Midbrain (tissue), 1 donor: ENCODE measurements at places on chromosomes 2 and 18.
A peak's percentile ranks its signal among the peaks of the same experiment; 100 is the strongest.

- DNase-seq: no peak
Measured at GRCh38 chr2:171323971-171324528, 109.7 kb downstream of the METTL8 start.

- no peak for DNase-seq
Measured at GRCh38 chr2:196200557-196200956, 29.2 kb upstream of the STK17B start.

DNA sequence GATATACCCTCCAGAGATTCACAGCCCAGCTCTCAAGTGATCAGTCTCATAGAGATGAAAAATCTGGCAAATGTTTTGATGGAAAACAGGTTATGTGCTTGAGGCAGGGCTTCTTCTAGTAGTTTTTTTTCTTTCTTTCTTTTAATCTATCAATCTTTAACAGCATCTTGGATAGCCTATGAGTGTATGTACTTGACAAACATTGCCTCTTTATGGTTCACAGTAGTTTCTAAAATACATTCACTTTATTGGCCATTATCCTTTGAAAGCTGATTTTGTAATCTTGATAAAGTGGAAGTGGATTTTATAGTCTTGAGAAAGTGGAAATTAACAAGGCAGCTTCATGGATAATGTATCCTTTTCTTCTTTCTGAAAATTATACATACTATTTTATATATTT lies 51.4 kb upstream of the IL1R1 start:
- no peak for DNase-seq

DNA sequence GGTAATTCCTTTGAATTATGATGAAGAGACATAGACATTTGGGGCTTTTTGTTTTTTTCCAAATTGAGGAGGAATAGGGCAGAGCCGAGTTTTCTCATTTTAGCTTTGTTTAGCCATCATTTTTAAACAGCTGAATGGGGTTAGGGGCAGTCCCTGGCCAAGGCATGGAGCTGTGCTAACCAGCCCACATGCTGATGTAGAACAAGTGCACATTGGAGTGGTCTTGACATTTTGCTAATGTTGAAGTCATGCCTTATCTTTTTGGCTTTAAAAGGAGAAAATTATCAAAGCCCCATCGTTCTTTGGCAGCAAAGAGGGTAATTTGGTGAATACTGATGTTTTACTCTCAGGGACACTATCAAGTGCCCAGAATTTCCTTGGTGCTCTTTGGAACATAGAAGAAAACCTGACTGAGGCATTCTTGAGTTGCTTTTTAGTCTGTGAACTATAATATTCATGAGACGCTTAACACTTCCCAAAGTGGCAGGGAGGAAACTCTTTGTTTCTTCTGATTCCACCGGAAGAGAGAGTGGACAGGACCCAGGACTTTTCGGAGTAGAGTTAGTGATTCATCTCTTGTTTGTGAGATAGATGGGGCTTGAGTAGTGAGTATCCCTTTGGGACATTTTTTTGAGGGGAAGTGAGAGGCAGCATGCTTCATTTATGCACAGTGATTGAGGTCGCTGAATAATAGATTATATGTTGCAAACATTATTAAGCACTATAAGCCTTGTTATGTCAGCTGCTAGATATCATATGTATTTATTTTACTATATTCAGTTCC lies 45.0 kb downstream of the MTA3 start:
- no peak for DNase-seq

DNA sequence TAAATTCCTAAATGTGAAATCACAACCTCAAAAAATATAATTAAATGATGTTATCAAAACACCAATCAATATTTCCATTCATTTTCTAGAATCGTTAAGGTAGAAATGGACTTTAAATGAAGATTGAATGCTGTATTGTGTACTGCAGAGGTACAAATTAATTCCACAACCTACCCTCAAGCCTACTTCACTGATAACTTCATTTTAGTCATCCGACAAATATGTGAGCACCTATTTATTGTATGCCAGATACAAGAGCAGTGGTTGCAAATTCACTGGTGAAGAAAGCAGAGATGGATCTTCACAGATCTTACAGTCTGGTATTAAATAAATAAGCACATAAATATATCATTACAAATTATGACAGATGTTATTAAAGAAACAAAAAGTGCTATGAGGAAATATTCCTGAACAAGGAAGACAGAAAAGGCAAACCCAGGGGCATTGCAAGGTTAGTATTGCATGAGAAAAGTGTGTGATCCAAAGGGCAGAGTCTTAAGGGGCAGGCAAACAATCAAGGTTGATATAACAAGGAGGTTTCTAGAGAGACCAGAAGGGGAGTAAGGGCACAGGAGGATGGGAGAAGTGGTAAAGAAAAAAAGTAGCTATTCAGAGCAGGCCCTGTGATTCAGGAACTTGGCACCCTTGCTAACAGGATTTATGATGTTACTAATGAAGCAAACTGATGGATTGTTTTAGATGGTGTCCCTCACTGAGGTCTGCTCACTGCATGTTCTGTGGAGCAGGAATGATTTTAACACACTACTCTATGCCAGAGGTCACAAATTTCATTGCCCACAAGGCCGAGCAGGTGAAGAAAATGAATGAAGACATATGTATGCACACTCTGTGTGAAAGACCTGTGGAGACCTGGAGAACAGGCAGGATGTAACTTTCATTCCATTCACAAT lies 128.0 kb upstream of the CCDC150 start:
- no peak for DNase-seq

- DNase-seq: no peak
Measured at GRCh38 chr2:71830497-71831192, 317.0 kb downstream of the CYP26B1 start.

- no peak for DNase-seq
Measured at GRCh38 chr2:196941398-196942078, 15.0 kb upstream of the PGAP1 start.

GRCh38 chr18:6199777-6200176 lies 214.9 kb downstream of the L3MBTL4 start:
- no peak for DNase-seq

DNA sequence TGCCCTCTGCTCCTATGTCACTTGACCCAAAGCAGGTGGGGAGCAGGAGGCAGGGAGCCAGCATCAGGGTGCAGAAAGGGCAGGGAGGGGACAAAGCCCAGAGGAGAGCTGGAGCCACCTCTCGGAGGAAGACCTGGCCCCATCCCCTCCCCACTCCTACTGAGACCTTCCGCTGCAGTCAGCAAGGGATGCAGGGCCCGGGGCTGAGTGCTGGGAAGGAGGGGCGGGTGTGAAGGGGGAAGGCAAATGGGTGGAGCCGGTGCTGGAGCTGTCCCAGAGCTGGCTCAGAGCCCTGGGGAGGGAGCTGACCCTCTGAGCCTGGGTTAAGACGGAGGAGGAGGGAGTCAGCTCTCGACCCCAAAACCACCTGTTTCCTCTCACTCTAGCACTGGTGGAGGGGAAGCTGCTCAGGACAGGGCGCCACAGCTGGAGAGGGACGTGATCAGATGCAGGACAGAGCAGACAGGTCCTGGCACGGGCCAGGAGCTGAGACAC lies 33.8 kb downstream of the HS1BP3 start:
- no peak for DNase-seq

DNA sequence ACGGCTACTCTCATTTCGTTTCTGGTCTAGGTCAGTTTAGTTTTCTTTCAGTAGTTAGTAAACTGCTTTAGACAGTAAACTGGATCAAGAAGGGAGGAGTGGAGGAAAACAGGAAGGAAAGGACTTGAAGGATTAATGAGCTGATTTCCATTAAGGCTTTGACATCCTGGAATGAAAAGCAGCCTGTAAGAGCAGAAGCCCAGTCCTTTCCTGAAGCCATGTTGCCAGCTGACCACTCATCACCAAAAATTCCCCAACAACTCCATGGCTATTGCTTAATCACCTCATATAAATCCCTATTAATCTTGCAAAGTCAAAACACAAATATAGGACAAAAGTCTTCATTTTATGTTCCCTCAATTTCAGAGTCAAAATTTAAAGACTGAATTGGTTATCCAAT lies 113.7 kb upstream of the ZFP36L2 start:
- no peak for DNase-seq

GRCh38 chr18:48932822-48933510 lies 17.8 kb downstream of the SMAD7 start:
- no peak for DNase-seq

- DNase-seq: no peak
Measured at GRCh38 chr2:64950226-64951160, 38.7 kb upstream of the SLC1A4 start.

DNA sequence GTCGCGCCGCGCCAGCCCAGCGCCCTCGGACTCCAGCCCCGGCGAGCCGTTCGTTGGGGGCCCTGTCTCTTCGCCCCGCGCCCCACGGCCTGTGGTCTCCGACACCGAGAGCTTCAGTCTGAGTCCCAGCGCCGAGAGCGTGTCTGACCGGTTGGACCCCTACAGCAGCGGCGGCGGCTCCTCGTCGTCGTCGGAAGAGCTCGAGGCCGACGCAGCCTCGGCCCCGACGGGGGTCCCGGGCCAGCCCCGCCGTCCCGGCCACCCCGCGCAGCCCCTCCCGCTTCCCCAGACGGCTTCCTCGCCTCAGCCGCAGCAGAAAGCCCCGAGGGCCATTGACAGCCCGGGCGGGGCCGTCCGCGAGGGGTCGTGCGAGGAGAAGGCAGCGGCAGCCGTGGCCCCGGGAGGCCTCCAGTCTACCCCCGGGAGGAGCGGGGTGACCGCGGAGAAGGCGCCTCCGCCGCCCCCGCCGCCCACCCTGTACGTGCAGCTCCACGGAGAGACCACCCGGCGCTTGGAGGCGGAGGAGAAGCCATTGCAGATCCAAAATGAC lies 1.4 kb downstream of the PHLPP1 start:
- DNase-seq: no peak

GRCh38 chr2:219384859-219385258 lies 2.9 kb downstream of the DNPEP start:
- no peak for DNase-seq

DNA sequence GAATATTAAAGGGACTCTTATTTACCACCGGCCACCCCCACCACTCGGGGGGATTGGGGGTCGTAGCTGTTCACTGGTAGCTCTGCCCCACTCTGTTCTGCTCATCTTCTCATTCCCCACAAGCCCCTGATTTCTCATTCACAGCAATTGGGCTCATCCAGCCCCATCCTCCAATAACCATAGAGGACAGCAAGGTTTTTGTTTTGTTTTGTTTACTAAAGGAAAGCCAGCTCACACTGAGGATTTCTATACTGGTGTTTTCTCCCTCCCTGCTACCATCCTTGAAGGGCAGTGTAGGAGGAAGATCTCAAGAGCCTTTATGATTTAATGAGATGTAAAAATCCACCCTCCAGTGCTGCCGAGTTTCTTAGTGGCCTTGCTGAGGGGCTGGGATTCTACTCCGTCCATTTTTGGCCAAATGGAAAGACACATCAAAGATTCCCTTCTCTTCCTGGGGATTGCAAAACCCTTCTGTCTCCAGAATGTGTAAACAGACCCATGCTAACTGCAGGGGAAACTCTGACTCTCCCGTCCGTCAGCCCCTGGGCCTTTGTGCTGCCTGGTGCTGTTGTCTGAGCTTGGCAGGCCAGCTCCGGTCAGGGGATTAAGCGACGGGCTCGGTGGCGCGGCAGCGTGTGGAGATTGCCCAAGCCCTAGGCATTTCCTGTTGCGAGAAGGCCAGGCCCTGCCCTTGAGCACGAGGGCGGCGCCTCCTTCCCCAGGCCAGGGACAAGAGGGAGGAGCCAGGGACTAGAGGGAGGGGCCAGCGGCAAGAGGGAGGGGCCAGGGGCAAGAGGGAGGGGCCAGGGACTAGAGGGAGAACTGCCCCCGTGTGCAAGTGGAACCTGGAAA lies 165.0 kb downstream of the ANTXR1 start:
- peak; percentile 66 for DNase-seq

DNA sequence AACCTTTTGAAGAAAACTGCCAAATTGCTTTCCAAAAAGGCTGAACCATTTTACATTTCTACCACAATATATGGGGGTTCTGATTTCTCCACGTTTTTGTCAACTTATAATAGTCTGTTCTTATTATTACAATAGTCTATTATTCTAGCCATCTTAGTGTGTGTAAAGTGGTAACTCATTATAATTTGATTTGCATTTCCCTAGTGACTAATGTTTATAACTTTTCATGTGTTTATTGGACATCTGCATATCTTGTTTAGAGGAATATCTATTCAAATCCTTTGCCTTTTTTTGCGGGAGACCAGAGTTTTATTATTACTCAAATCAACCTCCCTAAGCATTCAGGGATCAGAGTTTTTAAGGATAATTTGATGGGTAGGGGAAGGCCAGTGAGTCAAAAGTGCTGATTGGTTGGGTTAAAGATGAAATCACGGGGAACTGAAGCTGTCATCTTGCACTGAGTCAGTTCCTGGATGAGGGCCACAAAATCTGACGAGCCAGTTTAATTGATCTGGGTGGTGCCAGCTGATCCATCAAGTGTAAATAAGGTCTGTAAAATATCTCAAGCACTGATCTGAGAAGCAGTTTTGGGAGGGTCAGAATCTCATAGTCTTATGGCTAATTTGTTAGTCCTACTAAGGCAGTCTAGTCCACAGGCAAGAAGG lies 303.4 kb upstream of the NCKAP5 start:
- no peak for DNase-seq

- DNase-seq: no peak
Measured at GRCh38 chr18:75656035-75656434, 228.5 kb upstream of the SMIM21 start.

DNA sequence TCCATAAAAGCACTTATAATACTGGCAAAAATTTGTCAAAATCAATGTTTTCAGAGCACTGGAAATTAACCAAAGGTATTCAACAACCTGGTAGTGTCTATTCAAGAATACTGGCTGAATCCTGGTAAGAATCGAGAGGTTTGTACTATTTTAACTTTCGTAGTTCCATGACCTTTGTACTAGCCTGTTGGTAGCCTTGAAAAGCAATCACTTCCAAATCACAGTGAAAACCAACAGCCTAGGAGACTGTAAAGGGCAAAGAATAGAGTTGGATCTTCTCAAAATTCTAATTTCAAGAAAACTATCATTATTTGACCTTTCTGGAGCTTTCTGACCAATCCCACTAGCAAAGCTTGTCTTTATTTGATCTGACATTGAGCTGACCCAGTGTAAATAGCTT lies 64.8 kb upstream of the CCDC178 start:
- DNase-seq: no peak

- DNase-seq: no peak
Measured at GRCh38 chr2:237685408-237685807, 58.0 kb downstream of the LRRFIP1 start.
